Peyer's patch (tissue), 4 donors: ENCODE measurements at places on chromosomes 2 and 18. TPM values are rescaled to one million over a fixed set of nuclear protein-coding genes. Genes with fewer than 3 reads are reported as not detected.

Gene DSC1
- not detected for total RNA-seq

Gene ALPP
- total RNA-seq = not detected

Gene LYPD6
- total RNA-seq = not detected

Gene ABCB6
- total RNA-seq = 18.0 TPM

Gene GTF2A1L
- 11.6 TPM for total RNA-seq

Gene ZSWIM2
- not detected for total RNA-seq

Gene MAB21L4
- total RNA-seq = 6.1 TPM
